Lung microvascular endothelial cell (primary cell): ENCODE measurements at places on chromosomes 1 and 21.
A peak's percentile ranks its signal among the peaks of the same experiment; 100 is the strongest.

DNA sequence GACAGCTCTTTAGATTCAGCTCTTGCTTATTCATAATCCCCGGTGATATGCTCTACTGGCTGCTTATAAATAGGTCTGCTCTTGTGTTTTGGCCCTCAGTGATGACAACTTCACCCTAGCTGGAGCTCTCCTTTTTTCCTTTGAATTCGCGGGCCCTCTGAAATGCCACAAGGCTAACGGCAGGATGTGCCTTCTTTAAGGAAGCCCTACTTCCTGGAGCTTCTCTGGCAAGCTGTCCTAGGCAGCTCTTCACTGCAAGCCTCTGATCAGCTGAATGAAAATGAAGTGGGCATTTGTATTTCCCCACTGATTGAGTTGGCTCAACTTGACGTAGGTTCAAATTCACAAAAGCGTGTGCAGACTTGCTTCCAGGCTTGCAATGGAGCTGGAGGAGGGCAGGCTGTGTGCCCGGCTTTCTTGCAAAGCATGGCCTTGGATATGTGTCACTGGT lies 22.2 kb downstream of the SGIP1 start:
- no peak for DNase-seq

DNA sequence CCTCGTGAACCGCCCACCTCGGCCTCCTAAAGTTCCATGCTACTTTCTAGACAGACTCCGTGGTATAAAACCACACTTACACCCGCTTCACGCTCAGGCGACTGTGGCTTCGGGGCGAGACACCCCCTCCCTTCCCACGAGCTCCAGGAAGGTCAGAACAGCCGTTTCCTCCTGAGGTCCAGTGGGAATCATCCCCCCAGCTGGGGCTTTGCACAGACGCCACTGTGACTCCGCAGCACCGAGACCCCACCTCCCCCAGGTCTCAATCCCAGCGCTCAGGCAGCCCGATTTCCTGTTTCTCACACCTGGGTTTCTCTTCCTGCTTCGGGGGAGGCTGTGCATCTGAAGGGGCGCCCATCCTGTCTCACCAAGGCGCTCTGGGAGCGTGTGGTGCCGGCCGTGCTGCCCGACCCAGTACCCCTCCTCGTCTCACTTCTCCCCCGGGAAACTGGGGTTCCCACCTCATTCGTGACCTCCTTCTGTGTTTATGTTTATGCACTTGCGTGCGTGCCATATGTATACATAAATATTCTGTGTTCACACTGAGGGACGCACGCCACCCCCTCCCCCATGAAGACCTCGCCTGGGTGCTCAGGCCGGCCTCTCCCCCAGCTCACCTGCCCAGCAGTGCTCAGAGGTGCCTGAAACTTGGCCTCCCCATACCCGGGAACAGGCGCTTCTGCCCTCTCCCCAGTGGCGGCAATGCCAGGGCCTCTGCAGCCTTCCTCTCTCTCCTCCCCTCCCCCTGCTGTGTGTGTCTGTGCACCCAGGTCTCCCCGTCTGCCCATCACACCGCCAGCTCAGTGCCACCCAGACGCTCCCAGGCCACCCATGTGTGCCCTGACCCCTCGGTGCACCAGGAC lies 14.6 kb downstream of the SLC35E2B start:
- DNase-seq: no peak

- DNase-seq: no peak
Measured at GRCh38 chr1:19747761-19748160, 52.0 kb downstream of the TMCO4 start.

GRCh38 chr1:185250063-185250462 lies 67.0 kb downstream of the IVNS1ABP start:
- DNase-seq: no peak

DNA sequence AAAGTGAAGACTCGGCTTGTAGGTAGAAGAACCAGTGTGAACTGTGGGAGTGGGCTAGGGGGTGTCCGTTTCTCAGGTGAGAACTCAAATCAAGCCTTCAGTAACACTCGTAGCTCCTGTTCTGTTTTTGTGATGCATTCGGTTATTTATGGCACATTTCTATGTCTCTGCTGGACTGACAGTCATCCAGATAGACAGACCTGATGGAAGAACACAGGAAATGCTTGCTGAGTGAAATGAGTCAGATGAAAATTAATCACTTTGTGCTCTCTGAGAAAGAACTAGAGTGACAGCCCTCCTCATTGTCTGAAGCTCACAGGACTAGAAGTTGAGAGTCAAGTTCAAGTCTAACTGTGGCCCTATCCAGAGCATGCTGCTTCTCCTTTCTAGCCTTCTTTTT lies 360.1 kb upstream of the PLXNA2 start:
- peak; percentile 60 for DNase-seq

DNA sequence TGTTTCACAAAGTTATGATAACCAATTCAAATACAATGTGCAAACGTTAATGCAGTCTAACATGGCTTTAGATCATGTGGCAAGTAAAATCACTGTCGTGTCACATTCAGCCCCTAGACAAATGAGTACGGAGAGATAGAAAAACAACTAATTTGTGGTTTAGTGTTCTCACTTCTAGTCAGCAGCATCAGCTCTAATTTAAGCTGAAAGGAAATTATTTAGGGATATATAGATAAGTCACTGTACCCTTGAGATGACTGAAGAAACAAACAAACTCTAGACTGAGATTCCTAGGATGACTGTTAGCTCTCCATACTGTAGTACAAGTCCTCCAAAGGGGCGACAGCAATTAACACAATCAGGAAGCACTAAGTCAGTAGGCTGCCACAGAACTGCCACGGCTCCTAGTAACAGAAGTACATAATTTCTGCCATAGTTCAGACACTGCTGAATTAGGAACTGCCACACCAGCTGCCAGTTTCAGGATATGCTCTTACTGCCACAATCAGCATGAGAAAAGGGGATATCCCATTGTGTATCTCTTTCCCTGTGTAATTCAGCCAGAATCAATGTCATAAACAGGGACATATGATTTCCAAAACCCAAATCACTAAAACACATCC lies 150.4 kb upstream of the NEGR1 start:
- no peak for DNase-seq

- no peak for DNase-seq
Measured at GRCh38 chr1:164605254-164606091, 46.5 kb downstream of the PBX1 start.

DNA sequence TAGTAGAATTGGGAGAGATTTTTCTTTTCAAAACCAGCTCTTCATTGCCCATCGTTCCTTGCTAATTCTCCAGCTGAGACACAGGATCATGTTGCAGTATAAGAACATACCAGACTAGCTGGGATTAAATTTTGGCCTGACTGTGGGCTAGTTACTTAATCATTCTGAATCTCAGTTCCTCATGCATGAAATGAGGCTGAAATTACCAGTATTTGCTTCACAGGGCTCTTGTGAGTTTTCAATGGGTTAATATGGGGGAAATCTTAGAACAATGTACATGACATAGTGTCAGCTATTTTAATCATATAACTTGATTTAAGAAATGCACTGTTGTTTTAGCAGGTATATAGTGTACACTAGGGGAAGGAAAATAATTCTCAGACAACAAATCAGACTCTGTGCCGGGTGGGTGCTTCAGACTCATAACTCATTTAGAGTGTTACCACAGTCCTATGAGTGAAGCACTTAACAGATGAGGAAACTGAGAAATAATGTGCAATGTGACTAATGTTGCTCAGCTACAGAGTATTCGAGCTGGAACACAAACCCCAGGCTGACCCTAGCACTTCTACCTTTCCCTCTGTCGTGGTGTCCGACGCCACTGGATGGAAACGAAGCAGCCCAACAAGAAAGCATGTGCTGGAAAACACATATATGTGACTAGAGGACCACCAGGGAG lies 137.6 kb upstream of the SGIP1 start:
- DNase-seq: no peak

GRCh38 chr1:242876030-242876429 lies 351.5 kb upstream of the PLD5 start:
- no peak for DNase-seq

- no peak for DNase-seq
Measured at GRCh38 chr1:109777980-109778625, 14.4 kb upstream of the EPS8L3 start.

DNA sequence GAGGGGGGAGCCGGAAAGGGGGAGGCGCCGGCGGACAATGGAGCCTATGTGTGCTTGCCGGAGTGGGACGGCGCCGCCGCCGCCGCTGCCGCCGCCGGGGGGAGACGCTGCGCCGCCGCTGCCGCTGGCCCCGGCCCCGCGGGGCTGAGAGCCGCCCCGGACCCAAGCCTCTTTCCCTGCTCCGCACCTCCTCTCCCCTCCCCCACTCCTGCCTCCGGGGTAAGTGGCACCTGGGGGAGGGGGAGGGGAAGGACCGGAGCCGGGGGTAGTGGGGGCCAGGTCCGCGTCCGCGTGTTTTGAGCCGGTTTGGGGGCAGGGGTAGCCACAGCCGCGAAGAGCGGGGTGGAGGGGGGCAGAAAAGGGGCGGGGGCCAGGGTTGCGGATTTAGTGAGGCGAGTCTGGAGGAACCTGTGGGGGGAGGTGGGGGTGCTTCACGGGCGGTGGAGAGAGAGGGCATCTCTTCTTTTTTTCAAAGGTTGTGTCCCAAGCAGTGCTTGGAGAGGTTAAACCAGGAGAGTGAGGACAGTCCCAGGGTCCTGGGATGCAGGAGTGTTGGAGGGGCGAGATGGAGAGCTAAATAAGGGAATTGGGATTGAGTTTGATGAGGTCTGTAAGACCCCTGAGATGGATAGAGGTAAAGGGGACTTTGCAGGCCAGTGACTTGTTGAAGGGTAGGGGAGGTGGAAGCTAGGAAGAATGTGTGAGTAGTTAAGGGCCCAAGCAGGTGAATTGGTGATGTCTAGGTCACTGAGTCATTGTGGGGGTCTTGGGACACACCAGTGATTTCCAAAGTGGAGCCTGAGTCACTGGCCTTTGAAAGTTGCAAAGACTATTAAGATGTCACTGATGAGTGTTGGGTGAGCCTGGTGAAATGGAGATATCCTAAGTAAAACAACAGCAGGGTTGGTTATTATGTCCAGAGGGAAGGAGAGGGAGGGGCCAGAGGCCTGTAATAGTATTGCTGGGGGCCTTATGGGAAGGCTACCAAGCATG lies 59.1 kb downstream of the BCL9 start:
- DNase-seq: peak; percentile 8

GRCh38 chr1:7326366-7326765 lies 444.7 kb upstream of the VAMP3 start:
- DNase-seq: no peak

DNA sequence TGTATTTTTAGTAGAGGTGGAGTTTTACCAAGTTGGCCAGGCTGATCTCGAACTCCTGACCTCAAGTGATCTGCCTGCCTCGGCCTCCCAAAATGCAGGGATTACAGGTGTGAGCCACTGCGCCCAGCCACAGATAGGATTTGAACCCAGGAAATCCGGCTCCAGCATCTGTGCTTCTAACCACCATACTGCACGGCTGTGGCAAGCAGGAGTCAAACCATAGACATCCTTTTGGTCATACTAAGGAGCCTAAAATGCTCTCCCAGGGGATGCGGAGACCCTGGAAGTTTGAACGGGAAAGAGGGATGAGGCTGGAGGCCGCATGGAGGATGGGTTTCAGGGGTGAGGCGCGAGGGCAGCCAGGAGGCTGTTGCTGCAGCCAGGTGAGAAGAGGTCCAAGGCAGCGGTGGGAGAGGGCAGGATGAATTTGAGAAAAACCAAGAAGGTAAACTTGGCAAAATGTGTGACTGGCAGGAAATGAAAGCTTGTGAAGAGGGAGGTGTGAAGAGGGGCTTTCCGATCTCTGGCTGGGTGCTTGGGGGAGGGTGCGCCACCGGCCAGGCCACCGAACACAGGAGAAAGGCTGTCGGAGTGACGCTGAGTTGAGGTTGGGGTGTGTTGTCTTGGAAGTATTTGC lies 24.0 kb upstream of the CDK18 start:
- no peak for DNase-seq

DNA sequence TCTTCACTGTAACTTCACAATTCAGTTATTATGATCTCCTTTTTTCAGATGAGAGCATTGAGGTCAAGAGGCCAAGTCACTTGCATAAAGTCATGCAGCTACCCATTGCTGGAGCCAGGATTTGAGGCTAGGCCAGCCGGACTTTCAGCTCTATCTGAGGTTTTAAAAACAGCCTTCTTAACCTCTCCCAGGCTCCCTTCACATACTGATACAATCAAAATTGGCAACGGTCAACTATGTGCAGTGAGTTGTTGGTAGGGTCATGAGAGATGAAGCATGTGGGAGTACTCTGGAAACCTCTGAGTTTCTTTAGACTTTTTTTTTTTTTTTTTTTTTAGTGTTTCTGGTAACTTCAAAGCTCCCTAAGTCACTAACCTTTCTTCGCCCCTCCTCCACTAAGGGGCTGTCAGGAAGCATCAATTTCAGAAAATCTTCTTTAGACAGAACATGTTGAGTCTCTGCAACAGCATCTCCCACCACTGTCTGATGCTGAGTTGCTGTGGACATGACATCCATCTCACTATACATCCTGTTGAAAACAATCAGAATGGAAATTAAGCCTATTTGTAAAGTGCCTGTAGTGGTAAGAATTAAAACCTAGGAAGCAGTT lies 201.8 kb downstream of the SIPA1L2 start:
- no peak for DNase-seq

- no peak for DNase-seq
Measured at GRCh38 chr1:209689477-209689876, 14.3 kb downstream of the G0S2 start.

GRCh38 chr1:5718831-5719632 lies 273.2 kb downstream of the NPHP4 start:
- no peak for DNase-seq

DNA sequence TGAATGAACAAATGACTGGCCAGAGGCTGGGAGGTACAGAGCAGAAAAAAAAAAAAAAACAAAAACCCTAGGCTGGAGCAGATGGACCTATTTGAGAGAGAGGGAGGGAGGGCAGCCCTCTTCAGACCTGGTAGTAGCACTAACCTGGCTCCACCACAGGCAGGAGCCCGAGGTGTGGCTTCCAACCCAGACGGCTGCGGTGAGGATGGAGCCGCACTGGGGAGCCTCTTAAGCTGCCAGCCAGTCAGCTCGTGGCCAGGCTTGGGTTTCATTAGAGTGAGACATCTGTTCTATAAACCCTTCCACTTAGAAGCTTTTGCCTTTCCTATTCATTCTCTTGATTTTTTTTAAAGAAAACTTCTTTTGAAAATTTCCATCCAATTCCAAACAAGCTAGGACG lies 16.8 kb downstream of the LGR6 start:
- DNase-seq: no peak

DNA sequence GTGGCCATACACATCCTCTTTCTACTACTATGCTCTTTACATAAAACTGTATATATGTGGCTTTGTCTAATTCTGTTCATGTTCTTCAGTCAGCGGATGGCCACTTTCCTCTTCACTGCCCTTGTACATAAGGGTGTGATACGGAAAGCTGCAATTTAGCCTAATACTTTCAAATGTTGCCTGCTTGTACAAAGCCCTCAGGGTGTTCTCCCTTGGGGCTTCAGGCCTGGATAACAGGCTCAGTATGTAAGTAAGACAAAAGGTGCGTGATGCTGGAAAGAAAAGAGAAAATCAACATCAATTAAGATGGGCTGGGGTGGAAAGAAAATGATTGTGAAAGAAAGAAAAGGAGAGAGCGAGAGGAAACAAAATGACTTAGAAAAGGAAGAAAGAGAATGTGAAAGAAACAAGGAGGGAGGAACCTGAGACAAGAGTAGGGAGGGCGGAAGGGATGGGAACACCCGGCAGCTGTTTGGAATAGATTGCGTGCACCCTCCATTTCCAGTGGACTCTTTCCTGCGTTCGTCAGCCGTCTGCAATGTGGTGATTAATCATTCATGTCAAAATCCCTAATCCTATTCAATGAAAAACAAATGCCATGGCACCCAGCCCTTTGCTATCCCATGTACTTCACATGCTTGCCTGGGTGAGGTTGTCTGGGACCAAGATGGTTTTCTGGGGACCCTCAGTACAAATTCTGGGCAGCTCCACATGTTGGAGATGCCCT lies 553.6 kb downstream of the NUF2 start:
- DNase-seq: peak; percentile 93

- DNase-seq: peak; percentile 44
Measured at GRCh38 chr1:154972213-154972516, 1.6 kb upstream of the SHC1 start.
